ENCODE measurements at places on chromosomes 2 and 18.

DNA sequence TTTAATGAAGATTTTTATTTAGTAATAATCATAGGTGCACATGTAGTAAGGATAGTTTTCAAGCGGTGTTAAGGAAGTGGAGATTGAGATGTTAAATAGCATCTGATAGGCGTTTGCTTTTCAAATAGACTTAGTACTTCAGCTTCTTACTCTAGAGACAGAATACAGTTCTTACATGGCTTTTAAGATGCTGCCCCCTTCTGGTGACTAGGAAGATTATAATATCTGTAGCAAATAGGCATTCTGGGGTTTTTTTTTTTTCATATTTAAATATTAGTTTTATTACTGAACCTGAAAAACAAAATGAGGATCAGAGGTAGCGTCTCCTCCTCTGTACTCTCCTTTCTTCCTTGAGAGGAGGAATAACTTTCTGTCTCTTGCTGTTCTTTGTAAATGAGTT lies 100.2 kb downstream of the AGAP1 start:
- DNase-seq: no peak

- no peak for DNase-seq
Observed at GRCh38 chr2:76998152-76998551, 524.0 kb downstream of the LRRTM4 start.

GRCh38 chr2:15073664-15074063 lies 441.1 kb downstream of the LRATD1 start:
- DNase-seq: no peak

GRCh38 chr2:104321796-104322349 lies 532.0 kb upstream of the POU3F3 start:
- DNase-seq: no peak

GRCh38 chr2:39836638-39837037 lies 57.6 kb upstream of the THUMPD2 start:
- no peak for DNase-seq

DNA sequence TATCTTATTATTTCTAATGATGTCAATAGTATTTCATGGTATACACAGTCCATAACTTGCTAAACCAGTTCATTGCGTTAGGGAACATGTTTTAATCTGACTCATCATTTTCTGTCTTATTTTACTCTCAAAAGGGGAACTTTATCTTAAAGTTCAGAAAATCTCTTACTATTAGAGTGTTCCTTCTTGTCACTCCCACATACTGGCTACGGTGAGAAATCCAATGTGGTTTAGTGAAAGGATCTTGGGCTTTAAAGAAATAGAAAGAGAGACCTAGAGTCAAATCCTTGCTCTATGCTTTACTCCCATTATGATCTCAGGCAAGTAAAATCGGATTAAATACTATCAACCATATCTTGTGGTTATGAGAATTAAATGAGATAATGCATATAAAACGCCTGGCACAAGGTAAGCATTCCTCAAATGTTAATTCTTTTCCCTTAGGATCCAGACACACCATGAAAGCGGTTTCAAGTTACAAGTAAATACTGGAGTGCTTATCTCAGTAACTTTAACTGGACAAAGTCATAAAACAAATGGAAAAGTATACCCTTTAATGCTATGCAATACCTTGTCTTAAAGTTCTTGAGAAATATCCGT lies 576.0 kb downstream of the ARHGAP15 start:
- no peak for DNase-seq
